ENCODE measurements at places on chromosomes 1 and 21. TPM values are rescaled to one million over a fixed set of nuclear protein-coding genes. Genes with fewer than 3 reads are reported as not detected.

The KCNT2 gene
- 0.62 TPM for total RNA-seq

The KLHDC7A gene
- total RNA-seq, result 12.2 TPM

The FMO1 gene
- total RNA-seq, result 83.2 TPM

The MATN1 gene
- not detected for total RNA-seq

The SEMA4A gene
- total RNA-seq, result 1.8 TPM

The PRKAA2 gene
- total RNA-seq, result not detected

The UAP1 gene
- total RNA-seq, result 69.4 TPM
